ENCODE measurements at places on chromosomes 3 and 15.

DNA sequence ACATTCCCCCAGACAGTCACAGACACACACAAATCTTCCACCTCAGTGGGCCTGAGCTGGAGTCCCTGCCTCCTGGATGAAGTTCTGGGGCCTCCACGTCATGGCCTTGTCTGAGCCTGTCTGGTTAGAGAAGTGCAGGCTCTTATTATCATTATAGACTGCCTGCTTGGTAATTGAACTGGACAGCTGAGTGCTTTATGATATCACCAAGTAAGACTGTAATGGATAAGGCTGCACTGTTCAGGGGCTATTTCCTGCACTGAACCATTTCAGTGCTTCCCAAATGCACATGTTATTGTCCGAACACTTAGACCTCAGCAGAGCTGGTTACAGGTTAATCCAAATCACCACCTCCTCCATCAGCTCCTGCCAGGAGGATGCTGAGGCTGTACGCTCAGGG, 8.7 kb upstream of the ST6GAL1 start:
- no peak for DNase-seq

DNA sequence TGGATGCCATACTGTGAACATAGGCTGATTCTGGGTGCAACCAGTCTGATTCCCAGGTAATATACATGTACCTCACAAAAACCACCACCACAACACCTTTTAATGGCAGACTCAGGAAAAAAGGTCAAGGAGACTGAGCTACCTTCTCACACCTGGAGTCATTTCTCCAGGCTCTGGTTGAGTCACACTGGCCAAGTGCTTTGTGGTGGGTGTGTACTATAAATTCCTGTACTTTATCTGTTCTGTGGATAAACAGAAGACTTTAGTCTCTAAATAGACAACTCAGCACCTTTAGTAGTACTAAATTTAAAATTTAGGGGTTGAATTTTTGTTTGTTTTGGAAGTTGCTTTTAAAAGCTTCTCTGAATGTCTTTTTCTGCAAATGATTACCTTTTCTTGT, 46.7 kb downstream of the TOP2B start:
- no peak for DNase-seq

DNA sequence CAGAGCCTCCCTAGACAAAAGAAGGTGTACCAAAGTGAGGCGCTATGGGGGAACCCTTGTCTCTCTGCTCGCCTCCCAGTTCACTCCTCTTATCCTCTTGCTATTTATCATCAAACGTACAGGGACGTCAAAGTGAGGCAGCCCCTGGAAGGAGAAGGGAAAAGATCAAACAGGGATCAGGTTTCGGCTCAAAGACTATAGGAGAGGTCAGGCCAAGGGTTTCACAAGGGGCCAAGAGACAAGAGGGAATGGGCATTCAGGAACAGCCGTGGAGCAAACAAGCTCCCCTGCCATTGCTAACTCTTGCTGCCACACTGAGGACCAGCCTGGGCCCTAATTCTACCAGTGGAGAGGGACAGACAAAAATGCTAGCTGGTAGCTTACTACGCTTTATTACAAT, 168.7 kb downstream of the GREM1 start:
- DNase-seq: no peak

DNA sequence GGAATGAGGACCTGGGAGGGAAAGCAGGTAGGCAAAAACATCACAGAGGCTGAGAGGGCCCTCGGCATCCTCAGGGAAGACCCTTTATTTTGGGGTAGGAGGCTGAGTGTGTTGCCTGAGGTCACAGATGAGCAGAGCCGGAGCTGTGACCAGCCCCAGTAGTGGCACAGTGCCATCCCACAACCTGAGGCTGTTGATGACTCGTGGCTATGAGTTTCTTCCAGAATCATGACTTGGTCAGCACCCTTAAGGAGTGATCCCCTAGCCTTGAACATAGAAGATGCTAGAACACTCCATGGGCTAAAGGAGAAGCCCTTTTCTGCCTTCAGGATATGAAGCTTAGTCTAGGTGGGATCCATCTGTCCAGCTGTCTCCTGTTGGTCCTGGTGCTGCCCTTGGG, 19.5 kb upstream of the CXCR6 start:
- no peak for DNase-seq

DNA sequence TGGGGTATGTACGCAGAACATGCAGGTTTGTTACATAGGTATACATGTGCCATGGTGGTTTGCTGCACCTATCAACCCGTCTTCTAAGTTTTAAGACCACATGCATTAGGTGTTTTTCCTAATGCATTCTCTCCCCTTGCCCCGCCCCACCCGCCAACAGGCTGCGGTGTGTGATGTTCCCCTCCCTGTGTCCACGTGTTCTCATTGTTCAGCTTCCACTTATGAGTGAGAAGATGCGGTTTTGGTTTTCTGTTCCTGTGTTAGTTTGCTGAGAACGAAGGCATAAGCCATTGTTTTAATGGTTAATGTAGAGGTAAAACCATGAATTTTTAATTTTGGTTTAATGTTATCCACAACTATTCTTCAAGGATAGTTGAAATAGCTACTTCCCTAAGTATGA, 346.8 kb upstream of the EPHA6 start:
- no peak for DNase-seq

GRCh38 chr3:2303566-2303965, 204.9 kb downstream of the CNTN4 start:
- no peak for DNase-seq

DNA sequence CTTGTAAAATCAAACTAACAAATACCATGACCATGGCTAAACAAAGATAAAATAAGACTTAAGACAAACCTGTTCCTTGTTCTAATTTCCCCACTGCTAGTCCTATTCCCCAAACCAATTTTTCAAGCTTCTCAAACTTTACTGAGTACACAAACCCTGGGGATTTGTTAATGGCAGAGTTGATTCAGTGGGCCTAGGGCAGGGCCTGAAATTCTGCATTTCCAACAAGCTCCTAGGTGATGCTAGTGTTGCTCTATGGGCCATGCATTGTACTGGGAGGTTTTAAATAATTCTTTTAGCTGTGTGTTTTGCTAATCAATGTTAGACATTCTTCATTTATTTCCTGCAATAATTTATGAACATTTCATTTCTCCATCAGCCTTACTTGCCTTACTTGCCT, 13.3 kb upstream of the CCR9 start:
- no peak for DNase-seq

DNA sequence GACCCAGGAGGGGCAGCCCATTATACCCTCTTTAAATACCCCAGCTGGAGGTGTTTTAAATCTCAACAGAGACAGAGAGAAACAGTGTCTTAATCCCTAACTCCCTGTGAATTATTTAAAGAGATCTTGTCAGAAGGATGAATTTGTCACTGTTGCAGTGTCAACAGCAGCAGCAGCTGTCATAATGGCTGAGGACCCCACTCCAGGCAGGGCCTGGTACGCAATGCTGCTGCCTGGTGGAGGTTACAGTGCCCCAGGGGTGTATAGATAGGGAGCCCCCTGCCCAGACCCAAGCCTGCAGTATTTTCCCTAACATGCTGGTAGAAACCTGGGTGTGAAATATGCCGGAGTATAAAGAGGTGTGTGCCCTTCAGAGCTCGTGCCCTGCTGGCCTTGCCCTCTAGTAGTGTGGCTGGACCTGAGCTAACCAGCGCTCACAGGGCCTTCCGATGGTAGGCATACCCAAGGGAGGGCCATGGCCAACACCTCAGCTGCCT, 143.0 kb downstream of the EPHB1 start:
- DNase-seq: no peak

- no peak for DNase-seq
Observed at GRCh38 chr3:44957986-44958385, 18.0 kb downstream of the ZDHHC3 start.

GRCh38 chr3:151383111-151383510, 1.4 kb downstream of the P2RY12 start:
- DNase-seq: no peak

- no peak for DNase-seq
Observed at GRCh38 chr3:98906230-98906629, 4.7 kb upstream of the DCBLD2 start.

DNA sequence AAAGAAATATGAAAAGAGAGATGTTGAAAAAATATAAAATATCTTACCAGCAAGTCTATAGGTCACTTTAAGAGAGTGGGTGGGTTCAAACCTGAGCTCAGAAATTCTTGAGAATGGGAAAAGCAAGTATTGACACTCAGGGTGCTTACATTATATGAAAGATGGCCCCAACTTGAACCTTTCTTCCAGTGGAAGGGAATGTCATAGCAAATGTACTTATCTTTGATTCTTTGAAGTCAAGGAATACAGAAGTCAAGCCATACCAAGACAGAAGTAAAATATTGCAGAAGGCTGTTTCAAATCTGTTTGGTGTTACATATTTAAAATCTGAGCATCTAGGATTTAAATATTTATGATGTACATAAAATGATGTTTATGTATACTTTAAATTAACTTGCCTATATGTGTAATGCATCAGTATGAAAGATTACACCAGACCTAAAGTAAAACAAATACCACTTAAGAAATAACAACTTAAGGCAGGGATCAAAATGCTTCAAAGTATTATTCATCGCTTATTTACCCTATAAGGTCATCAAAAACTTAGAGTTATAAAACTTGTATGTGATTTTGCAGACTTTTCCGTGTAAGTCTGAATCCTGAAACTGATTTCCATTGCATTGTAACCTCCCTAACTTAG, 8.7 kb downstream of the MME start:
- no peak for DNase-seq

- DNase-seq: no peak
Observed at GRCh38 chr15:53835309-53835708, 75.8 kb upstream of the WDR72 start.

- DNase-seq: no peak
Observed at GRCh38 chr15:77901251-77901881, 176.1 kb downstream of the TBC1D2B start.

DNA sequence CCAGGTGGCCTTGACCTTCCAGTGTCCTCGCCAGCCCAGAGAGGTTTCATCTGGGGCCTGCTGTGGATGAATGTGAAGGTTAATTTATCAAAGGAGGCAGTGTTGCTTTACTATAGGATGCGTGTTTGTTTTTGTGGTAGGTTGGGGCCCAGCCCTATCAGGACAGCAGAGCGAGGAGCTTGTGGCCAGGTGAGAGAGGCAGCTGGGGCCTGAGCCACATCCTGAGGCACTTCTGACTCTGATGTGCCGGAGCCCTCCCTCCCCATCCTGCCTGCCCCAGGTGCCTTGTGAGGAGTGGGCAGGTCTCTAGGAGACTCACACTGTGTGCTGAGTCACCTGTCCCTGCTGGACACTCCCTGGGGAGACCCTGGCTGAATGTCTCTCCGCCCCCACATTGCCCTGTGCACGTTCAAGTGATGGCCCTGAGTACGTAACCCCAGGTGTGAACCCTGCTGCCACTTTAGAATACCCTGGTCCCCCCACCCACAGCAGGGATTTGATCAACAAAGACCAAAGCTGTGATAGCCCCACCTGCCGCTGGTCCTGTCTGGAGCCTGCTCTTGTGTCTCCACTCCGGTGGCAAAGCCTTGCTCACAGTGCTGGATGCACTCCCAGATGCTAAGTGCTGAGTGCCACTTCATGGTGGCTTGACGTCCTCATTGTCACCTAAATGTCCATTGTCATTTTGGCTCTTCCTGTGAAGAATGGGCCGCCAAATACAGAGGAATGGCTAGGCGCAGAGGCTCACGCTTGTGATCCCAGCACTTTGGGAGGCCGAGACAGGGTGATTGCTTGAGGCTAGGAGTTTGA, 16.0 kb downstream of the FBLN2 start:
- no peak for DNase-seq

- no peak for DNase-seq
Observed at GRCh38 chr3:156455839-156456238, 99.1 kb downstream of the SSR3 start.

- DNase-seq: no peak
Observed at GRCh38 chr3:52794612-52795099, at the start of gene ITIH3. TSS of gene ITIH3 (plus strand) at chr3:52794796. CDS start at chr3:52794804, 8 bp downstream.

GRCh38 chr3:128073807-128074206, 21.6 kb downstream of the SEC61A1 start:
- no peak for DNase-seq

- no peak for DNase-seq
Observed at GRCh38 chr3:70358978-70359580, 46.6 kb upstream of the MDFIC2 start.

- DNase-seq: no peak
Observed at GRCh38 chr15:82737975-82738374, 28.3 kb upstream of the AP3B2 start.

GRCh38 chr3:12974819-12975218, 98.4 kb downstream of the IQSEC1 start:
- DNase-seq: no peak

GRCh38 chr3:29454161-29454611, 173.3 kb downstream of the RBMS3 start:
- DNase-seq: no peak

GRCh38 chr3:171260899-171261298, 199.3 kb downstream of the TNIK start:
- DNase-seq: no peak

DNA sequence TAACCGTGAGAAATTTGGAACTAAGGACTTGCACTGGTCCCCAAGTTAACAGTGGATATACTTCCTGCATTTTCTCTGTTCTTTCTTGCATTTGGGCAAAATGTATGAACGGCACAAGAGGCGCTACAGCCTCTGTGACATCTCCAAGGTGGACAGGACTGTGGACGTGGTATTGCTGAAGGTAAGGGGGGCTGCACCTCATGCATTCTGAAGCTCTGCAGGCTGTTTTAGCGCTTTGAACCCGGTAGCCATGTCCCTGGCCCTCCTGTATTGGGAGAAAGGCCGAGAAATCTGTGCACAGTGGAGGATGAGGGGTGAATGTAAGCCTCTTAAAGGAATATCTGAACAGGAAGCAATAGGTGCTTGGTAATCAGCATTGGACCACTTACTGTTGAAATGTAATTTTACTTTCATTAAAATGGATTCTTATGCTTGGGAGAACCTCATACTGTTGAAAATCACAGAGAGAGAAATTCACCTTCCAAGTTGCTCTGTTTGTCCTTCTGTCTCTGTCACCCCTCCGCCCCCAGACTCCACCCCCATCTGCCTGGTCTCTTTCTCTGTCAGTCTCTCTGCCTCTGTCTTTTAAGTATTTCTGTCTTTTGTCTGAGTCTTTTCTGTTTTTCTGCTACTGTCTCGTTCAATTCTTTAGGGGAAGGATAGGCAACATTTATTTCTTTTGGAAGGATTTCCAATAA, 174.6 kb downstream of the KLHL25 start:
- no peak for DNase-seq

DNA sequence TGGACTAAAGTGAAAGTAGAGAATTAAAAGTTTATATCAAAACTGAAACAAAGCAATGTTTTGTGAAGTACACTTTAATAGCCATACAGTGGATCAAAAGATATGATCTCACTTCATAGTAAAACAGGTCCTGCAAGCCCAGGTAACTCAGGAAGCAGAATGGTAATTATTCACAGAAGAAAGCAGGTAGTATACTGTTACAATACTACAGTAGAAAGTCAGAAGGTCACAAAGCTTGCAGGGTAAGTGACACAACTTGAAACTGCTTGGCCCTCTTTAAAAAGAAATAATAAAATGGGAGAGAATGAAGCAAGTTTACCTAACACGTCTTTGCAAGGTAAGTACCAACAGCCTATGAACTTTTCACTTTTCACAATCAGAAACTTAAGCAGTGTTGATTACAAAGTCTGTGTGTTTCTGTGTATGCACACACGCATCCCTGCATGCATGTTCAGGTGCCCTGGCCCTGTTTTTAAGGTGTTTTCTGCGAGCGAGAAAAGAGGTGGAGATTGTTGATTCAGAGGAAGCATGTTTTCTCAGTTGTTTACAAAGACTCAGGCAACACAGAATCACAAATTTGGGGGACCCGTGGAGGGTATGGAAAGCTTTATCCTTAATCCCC, at the start of gene NAALADL2:
NAALADL2 (plus strand) TSS at position 221 of the 622 bp plus-strand sequence.
- DNase-seq: no peak

GRCh38 chr15:68196445-68197169, 8.5 kb downstream of the CALML4 start:
- no peak for DNase-seq

GRCh38 chr3:128844502-128844901, 34.9 kb upstream of the ACAD9 start:
- no peak for DNase-seq
